HFFc6 (cell line): ENCODE measurements at places on chromosomes 2 and 18. TPM values are rescaled to one million over a fixed set of nuclear protein-coding genes. Genes with fewer than 3 reads are reported as not detected.

ALLC gene
- not detected in 2 replicates for total RNA-seq

GRCh38 chr2:27920148-27920885 lies 29.8 kb downstream of the BABAM2 start:
- H3K27me3 ChIP-seq = no peaks in the 10 kb centered on the region
- DNase-seq = peak; percentile 27
- H3K27ac ChIP-seq = peak overlapping the region; percentile 14
- H3K4me1 ChIP-seq = peaks cover 21% of the 10 kb centered on the region
- no peaks in the 10 kb centered on the region for H3K36me3 ChIP-seq

GRCh38 chr2:136703214-136703613 lies 62.1 kb upstream of the THSD7B start:
- no peaks in the 10 kb centered on the region for H3K4me1 ChIP-seq
- H3K36me3 ChIP-seq = no peaks in the 10 kb centered on the region
- DNase-seq = no peak
- no peak overlapping the region for H3K27ac ChIP-seq
- no peaks in the 10 kb centered on the region for H3K27me3 ChIP-seq
- H3K4me3 ChIP-seq = no peak overlapping the region

- H3K4me1 ChIP-seq = peaks cover 16% of the 10 kb centered on the region
- peaks cover 36% of the 10 kb centered on the region for H3K36me3 ChIP-seq
- no peak overlapping the region for H3K4me3 ChIP-seq
- peak; percentile 6 for DNase-seq
- H3K27me3 ChIP-seq = peaks cover 2% of the 10 kb centered on the region
- no peak overlapping the region; the same call in 1 of the 2 replicates for H3K27ac ChIP-seq
Observed at GRCh38 chr2:230541934-230542380, 126.0 kb downstream of the SP100 start.

DNA sequence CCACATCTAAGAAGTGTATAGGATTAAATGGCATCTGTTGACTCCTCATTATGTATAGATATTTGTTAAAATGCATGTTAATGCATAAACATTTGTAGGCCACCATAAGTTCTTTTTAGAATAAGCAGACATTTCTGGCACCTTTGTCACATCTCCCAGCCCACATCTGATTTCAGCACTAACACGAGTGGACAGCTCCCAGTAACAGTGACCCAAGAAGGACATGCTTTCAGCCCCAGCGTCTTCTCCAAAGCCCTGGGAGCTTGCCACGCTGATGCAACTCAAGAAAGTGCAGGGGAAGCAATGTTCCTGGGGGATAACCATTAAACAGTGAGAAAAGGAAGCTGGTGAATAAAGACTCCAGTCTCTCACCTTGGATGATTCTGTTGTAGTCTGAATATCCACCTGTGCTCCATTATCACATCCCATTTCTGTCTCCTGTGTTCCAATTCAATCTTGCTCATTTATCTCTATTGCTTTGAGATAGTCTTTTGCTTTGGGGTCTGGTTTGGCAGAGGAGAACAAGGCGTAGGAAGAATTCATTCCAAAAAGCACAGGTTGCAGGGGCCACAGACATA lies 182.6 kb upstream of the THSD7B start:
- H3K36me3 ChIP-seq = no peaks in the 10 kb centered on the region; the same call in 1 of the 2 replicates
- H3K4me3 ChIP-seq = no peak overlapping the region
- H3K4me1 ChIP-seq = no peaks in the 10 kb centered on the region
- no peak overlapping the region for H3K27ac ChIP-seq

CDK5R2 gene
- total RNA-seq = 0.07 to 0.09 TPM (median 0.07 TPM) in 3 replicates

GRCh38 chr2:206218156-206218555 lies 56.3 kb upstream of the ZDBF2 start:
- peaks cover 15% of the 10 kb centered on the region for H3K27me3 ChIP-seq
- peaks cover 17% of the 10 kb centered on the region for H3K4me1 ChIP-seq
- H3K36me3 ChIP-seq = no peaks in the 10 kb centered on the region
- H3K4me3 ChIP-seq = no peak overlapping the region
- no peak for DNase-seq
- H3K27ac ChIP-seq = no peak overlapping the region

DNA sequence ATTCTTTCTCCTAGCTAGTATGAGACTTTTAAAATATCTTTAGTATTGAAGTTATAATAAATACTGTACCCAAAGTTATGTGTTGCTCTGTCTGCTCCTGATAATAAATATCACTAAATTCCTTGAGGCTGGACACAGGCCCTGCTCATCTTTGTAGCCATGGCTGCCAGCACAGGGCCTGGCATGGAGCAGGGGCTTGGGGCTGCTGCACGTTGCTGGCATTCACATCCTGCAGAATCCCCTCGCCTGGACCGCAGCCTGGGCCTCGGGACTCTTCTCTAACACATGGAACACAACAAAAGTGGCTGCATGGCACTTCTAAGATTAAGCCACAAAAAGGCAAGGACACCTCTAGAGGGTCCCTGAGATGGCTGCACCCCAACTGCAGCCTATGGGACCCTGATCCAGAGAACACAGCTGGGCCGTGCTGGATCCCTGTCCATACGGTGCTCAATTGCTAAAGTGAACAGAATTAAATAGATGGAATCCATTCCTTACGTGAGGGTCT lies 477.5 kb upstream of the MYT1L start:
- H3K4me1 ChIP-seq = no peaks in the 10 kb centered on the region
- no peak overlapping the region for H3K27ac ChIP-seq
- DNase-seq = no peak
- H3K27me3 ChIP-seq = no peaks in the 10 kb centered on the region; the same call in 1 of the 2 replicates

DNA sequence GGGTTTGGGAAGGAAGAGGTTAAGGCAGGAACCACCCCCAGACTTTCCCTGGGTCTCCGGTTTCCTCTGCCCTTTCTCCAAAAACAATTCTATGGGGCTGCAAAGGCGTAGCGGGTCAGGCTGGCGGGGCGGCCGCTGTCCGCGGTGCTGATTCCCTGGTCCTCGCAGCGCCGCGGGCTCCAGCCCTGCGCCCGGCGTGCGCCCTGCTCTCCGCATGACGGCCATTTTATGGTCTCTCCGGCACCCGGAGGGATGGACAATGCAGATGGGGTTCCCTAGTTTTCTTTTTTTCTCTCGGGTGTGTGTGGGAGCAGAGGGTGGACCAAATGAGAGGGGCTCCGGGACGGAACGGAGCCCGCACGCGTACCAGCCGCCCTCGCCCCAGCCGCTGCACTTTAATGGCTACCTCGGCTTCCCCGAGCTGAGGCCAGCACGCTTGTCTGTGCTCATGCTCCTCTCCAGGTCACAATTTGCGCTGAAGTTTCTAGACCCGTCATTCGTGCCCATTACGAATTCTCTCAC lies 1.6 kb downstream of the ST8SIA3 start:
- no peak overlapping the region for H3K4me3 ChIP-seq
- no peak for DNase-seq
- no peak overlapping the region for H3K27ac ChIP-seq
- H3K36me3 ChIP-seq = no peaks in the 10 kb centered on the region
- H3K4me1 ChIP-seq = no peaks in the 10 kb centered on the region

GPR35 gene
- 0.21 to 0.23 TPM in 2 of 3 replicates, not detected in the other for total RNA-seq
